ENCODE measurements at places on chromosomes 1 and 21.

- no peak for DNase-seq
These were observed 19.8 kb upstream of the HSPG2 start for GRCh38 chr1:21956720-21957552.

DNA sequence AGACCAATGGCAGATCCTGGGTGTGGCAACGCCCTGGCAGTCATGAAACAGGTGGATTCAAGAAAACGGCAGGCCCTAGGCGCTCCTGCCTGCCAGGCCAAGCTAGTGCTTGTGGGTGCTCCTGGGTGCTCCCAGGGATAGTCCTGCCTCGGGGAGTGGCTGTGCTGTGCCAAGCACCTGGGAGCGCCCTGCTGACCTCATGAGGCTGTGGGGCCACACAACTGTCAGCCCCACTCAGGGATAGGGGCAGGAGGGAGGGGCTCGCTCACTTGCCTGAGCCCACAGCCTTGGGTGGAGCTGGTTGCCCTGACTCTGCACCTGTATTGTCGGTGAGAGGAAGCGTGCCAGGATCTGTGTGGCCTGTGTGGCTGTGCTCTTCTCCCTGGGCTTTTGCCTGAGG, 9.4 kb downstream of the SNAP47 start:
- no peak for DNase-seq

GRCh38 chr1:18240906-18241305, 133.3 kb downstream of the IGSF21 start:
- no peak for DNase-seq

- no peak for DNase-seq
These were observed 345.7 kb downstream of the BARHL2 start for GRCh38 chr1:90371448-90371813.

DNA sequence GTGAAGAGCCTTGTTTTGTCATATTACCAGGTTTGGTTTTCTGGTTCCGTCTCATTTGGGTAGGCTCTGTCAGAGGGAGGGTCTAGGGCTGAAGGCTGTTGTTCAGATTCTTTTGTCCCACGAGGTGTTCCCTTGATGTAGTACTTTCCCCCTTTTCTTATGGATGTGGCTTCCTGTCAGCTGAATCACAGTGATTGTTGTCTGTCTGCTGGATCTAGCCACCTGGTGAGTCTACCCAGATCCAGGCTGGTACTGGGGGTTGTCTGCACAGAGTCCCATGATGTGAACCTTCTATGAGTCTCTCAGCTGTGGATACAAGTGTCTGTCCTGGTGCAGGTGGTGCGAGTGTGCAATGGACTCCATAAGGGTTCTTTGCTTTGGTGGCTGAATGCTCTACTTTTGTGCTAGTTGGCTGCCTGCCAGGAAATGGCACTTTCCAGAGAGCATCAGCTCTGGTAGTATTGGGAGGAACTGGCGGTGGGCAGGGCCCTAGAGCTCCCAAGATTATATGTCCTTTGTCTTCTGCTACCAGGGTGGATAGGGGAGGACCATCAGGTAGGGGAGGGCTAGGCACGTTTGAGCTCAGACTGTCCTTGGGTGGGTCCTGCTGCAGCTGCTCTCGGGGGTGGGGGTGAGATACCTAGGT, 246.0 kb downstream of the RYR2 start:
- DNase-seq: no peak

DNA sequence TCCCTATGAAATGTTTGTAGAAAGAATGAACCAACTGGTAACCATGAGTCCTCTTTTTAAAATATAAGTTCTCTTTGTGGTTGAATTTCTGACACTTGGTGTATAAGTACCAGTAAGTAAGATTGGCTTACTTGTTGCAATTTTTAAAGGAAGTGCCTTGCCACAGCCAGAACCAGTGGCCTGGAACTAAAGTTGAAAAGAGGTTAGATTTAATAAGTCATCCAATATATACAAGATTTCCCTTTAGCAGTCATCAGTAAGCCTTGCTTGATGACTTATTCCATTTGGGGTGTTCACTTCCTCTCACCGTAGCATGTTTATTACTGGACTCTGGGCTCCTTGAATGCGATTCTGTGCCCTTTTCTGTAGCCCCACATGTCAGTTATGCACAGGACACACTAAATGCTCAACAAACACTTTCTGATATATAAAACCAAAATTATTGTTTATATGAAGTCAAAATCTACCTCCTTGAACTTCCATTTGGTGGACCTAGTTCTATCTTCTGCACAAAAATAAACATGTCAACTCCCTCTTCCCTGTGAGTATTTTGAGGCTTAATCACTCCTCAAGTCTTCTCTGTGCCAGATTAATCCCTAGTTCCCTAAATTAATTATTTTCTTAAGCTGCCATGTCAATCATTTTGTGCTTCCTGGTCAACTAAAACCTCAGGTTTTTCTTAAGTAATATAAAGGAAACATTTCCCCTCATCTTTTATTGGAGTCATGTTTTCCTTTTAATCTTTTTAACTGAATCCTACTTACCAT, 218.1 kb downstream of the ST6GALNAC3 start:
- DNase-seq: no peak

DNA sequence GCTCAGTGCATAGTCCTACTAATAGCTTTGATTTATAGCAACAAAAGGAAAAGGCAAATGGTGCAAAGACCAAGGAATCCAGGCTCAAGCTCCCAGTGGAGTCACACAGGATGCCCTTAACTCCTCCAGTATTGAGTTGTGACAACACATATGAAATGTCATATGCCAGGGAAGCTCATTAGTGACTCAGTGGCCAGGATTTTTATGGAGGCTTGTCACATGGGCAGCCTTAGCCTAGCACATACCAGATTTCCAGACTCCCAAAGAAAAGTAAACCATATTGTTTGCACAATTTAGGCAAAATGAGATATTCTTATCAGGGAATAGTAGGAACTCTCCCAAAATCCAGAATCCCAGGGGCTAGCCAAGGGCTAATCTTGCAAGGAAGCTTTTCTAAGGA, 129.2 kb downstream of the MAGI3 start:
- no peak for DNase-seq

GRCh38 chr1:242006976-242007375, 8.1 kb upstream of the MAP1LC3C start:
- DNase-seq: no peak
